Activated T-helper 1 cell treated with anti-CD3 and anti-CD28 coated beads, Interleukin-12 subunit alpha, Interleukin-12 subunit beta, Interleukin-2, Interleukin-4 antibody, amounts not matched to agents 30 ng/mL and 10 ng/mL and 1 ng/mL, durations not matched to agents 14 hours and 24 hours and 36 hours (primary cell): ENCODE measurements at places on chromosomes 5 and 9.

GRCh38 chr5:45038366-45038987 lies 229.7 kb downstream of the MRPS30 start:
- no peaks in the 10 kb centered on the region for H3K27me3 ChIP-seq
- H3K36me3 ChIP-seq, result no peaks in the 10 kb centered on the region
- no peak overlapping the region for H3K4me3 ChIP-seq

DNA sequence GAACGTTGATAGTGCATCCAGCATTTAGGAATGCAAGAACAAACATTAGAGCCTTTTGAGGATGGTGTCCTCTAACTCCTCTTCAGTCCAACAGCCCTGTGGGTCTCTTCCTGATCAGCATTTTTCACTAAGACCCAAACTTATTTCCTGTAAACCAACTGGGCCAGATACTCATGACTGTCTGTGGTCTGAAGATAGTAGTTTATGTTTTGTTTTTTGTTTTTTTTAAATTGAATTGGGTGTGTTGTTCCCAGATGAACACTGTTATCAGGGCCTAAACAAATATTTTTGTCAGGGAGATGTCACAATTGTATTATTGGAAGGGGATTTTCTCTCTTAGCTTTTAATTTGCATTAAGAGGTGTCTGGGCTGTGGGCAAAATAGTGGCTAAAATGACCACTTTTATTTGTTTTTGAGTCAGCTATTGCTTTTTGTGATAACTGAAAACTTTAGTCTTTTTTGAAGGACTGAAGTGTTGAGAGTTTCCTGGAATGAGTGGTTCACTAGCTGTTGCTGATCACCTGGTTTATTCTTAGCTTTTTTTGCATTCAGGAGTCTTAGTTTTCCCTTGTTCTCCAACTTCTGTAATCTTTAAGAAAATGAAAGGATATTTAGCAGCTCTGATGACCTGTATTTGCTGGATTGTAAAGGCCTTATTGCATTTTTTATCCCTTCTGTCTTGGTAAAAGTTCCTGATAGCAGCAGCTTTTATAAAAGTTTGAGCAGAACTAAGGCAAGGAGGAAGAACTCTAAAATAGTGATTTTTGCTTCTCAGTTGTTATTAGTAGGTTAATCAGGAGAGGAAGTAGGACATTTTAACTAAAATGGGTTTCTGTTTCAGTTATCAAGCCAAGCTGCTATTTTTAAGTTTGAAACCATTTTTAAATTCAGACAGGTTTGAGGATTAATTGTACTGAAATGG lies 5.5 kb downstream of the MAN2A1 start:
- no peaks in the 10 kb centered on the region for H3K27me3 ChIP-seq
- peak overlapping the region; percentile 35 for H3K27ac ChIP-seq
- H3K4me1 ChIP-seq, result peaks cover 82% of the 10 kb centered on the region
- peak overlapping the region; percentile 76 for H3K4me3 ChIP-seq

- no peak for DNase-seq
- no peaks in the 10 kb centered on the region for H3K36me3 ChIP-seq
- H3K4me1 ChIP-seq, result no peaks in the 10 kb centered on the region
- no peaks in the 10 kb centered on the region for H3K27me3 ChIP-seq
- H3K4me3 ChIP-seq, result no peak overlapping the region
These were observed 352.1 kb upstream of the IZUMO3 start for GRCh38 chr9:24897826-24898225.

DNA sequence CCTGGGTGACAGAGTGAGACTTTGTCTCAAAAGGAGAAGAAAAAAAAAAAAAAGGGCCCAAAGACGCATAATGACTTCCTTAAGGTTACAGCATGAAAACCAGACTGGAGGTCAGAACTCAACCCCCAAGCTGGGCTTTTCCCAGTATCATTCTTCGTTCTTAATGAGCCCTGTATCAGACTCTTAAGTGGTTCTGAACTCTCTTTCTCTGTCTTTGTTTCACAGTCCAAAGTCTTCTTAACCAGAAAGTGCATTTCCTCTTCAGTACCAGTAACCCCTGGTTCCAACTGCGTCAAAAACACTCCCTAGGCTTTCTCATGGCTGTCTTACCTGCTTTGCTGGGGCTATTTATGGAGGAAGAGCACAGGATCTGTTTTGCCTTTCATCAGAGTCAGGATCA lies 38.4 kb upstream of the SHB start:
- no peak for DNase-seq
- H3K4me3 ChIP-seq, result no peak overlapping the region
- H3K27ac ChIP-seq, result no peak overlapping the region

- no peaks in the 10 kb centered on the region for H3K36me3 ChIP-seq
- H3K27ac ChIP-seq, result no peak overlapping the region
- no peaks in the 10 kb centered on the region for H3K27me3 ChIP-seq
- no peaks in the 10 kb centered on the region for H3K4me1 ChIP-seq
- DNase-seq, result no peak
These were observed 130.1 kb upstream of the ZNF608 start for GRCh38 chr5:124876566-124876965.

DNA sequence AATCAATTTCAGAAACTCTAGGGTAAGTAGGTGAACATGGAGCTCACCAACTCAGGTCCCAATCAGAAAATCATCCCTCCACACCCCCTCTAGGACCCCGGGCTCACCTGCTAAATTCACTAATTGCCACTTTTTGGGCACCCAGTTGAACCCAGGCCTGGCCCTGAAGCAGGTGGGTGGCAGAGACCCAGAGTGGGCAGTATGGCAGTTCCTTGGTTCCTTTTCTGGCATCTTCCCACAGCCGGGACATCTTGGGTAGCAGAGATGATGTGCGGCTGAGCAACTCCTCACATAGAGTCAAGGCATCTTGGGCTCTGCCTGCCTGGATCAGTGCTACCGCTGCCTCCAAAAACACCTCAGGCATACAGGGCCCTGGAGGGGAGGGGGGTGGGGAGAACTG lies 2.9 kb upstream of the VCP start:
- peaks cover 41% of the 10 kb centered on the region for H3K36me3 ChIP-seq
- no peaks in the 10 kb centered on the region for H3K27me3 ChIP-seq
- peaks cover 51% of the 10 kb centered on the region for H3K4me1 ChIP-seq

GRCh38 chr9:116497095-116497890 lies 189.8 kb upstream of the TRIM32 start:
- H3K36me3 ChIP-seq, result no peaks in the 10 kb centered on the region
- H3K27ac ChIP-seq, result no peak overlapping the region
- H3K4me3 ChIP-seq, result no peak overlapping the region
- no peaks in the 10 kb centered on the region for H3K4me1 ChIP-seq

GRCh38 chr5:107517185-107518033 lies 153.3 kb downstream of the EFNA5 start:
- H3K27me3 ChIP-seq, result peaks cover 2% of the 10 kb centered on the region
- no peak for DNase-seq
- no peak overlapping the region for H3K27ac ChIP-seq

DNA sequence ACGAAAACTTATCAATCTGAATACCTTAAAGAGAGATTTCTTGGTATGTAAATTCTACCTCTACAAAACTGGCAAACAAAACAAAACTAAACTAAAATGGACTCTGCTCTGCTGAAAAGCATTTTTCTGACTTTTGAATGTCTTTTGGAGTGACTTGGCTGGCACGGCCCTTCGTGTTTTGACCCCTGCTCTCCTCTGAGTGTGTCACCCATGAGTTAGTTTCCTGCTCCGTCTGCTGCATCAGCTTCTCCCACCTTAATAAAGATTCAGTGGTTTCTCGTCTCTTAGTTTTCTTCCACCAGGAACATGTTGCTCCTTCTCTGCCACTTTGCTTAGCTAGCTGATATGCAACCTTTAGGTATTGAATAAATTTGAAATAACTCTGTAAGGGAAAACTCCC lies 1084.0 kb upstream of the CDH18 start:
- no peak overlapping the region for H3K27ac ChIP-seq
- no peak for DNase-seq
- H3K4me3 ChIP-seq, result no peak overlapping the region
- H3K4me1 ChIP-seq, result no peaks in the 10 kb centered on the region

DNA sequence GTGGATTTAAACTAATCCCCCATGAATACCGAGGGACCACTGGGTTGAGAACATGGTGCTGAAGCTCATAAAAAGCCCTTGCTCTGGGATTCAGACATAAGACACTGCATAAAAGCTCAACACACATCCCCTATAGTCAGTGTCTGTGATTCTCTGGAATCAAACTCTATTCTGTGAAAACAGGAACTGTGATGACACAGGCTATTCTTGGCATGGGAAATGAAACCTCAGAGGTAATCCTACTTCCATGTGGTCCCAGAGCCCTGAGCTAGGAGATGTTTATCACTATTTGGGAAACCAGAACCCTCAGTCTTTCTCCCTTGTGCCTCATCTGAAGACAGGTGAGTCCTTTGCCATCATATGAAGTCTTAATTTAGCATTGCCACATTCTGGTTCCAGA lies 135.4 kb upstream of the PRSS3 start:
- no peaks in the 10 kb centered on the region for H3K36me3 ChIP-seq
- DNase-seq, result no peak
- H3K27me3 ChIP-seq, result peaks cover 30% of the 10 kb centered on the region
- no peak overlapping the region for H3K4me3 ChIP-seq
- H3K27ac ChIP-seq, result no peak overlapping the region

- no peak overlapping the region for H3K4me3 ChIP-seq
- no peak overlapping the region for H3K27ac ChIP-seq
- H3K4me1 ChIP-seq, result no peaks in the 10 kb centered on the region
- no peaks in the 10 kb centered on the region for H3K27me3 ChIP-seq
These were observed 30.9 kb upstream of the SREK1 start for GRCh38 chr5:66113160-66113559.

- no peak overlapping the region for H3K27ac ChIP-seq
- H3K4me3 ChIP-seq, result no peak overlapping the region
- no peaks in the 10 kb centered on the region for H3K4me1 ChIP-seq
These were observed 59.6 kb upstream of the ADAMTS19 start for GRCh38 chr5:129400395-129400983.

- no peak overlapping the region for H3K27ac ChIP-seq
- H3K36me3 ChIP-seq, result no peaks in the 10 kb centered on the region
- DNase-seq, result no peak
- no peaks in the 10 kb centered on the region for H3K4me1 ChIP-seq
These were observed 106.9 kb downstream of the SPOCK1 start for GRCh38 chr5:137392261-137392660.

- no peaks in the 10 kb centered on the region for H3K4me1 ChIP-seq
- no peak overlapping the region for H3K27ac ChIP-seq
- no peaks in the 10 kb centered on the region for H3K36me3 ChIP-seq
- DNase-seq, result no peak
- H3K27me3 ChIP-seq, result no peaks in the 10 kb centered on the region
These were observed 732.2 kb upstream of the ZNF608 start for GRCh38 chr5:125478599-125478998.

- no peak for DNase-seq
- H3K36me3 ChIP-seq, result no peaks in the 10 kb centered on the region
- no peak overlapping the region for H3K4me3 ChIP-seq
- no peaks in the 10 kb centered on the region for H3K27me3 ChIP-seq
These were observed 290.8 kb downstream of the DNAH5 start for GRCh38 chr5:13653709-13654108.

DNA sequence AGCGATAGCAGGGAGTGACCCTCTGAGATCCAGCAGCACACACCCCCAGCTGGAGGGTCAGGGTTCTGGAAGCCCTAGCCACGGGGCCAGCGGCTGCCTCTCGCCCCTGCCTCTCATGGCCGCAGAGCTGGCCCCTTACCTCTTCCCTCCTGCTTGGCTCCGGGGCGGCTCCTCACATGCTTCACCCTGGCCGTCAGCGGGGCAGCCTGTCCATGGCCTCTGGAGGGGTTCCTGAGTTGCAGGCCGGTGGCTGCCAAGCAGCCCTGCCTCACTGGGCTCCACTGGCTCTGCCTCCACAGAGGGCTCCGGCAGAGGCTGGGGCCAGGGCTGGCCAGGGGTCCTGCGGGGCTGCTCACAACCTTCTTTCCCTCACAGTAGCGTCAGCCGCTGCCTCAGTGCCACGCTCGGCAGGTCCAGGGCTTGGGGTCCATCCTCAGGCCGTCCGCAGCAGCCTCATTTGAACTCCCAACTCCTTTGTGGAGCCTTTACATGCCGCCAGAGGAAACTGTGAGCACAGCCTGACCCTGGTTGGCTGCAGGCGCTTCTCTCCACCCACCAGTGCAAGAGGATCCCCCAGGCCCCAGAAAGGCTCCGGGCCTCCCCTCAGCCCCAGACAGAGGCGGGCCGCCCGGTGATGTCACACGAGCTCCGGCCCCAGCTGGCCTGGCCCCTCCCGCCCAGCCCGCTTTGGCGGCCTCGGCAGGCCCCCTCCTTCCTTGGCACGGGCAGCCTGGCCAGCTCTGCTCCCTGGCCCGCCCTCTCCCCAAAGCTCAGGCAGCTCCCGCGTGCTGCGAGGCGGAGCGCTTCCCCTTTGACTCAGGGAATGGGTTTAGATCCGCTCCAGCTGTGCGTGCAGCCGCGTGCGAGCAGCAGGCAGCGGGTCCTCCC lies at the start of gene ANGPTL2:
Gene ANGPTL2, minus strand, starts transcription at position 460 of the 888 bp plus-strand sequence. CDS start 13,904 bp downstream, outside the sequence.
- DNase-seq, result no peak
- no peak within 1 kb of the TSS for H3K4me3 ChIP-seq
- peaks cover under 1% of the 10 kb centered on the region for H3K4me1 ChIP-seq
- no peaks in the 10 kb centered on the region for H3K36me3 ChIP-seq

- peaks cover 6% of the 10 kb centered on the region for H3K4me1 ChIP-seq
- no peaks in the 10 kb centered on the region for H3K27me3 ChIP-seq
- peaks cover 38% of the 10 kb centered on the region for H3K36me3 ChIP-seq
- no peak for DNase-seq
These were observed 131.9 kb downstream of the CDK5RAP2 start for GRCh38 chr9:120447959-120448500.

- peaks cover 11% of the 10 kb centered on the region for H3K27me3 ChIP-seq
- no peak for DNase-seq
- no peak overlapping the region for H3K27ac ChIP-seq
- H3K36me3 ChIP-seq, result peaks cover 3% of the 10 kb centered on the region
- H3K4me1 ChIP-seq, result peaks cover 10% of the 10 kb centered on the region
These were observed 122.3 kb downstream of the MAST4 start for GRCh38 chr5:66718374-66719002.

- no peak overlapping the region for H3K4me3 ChIP-seq
- no peaks in the 10 kb centered on the region for H3K4me1 ChIP-seq
- H3K36me3 ChIP-seq, result no peaks in the 10 kb centered on the region
- H3K27me3 ChIP-seq, result no peaks in the 10 kb centered on the region
These were observed 376.0 kb upstream of the IRX2 start for GRCh38 chr5:3127423-3127911.

DNA sequence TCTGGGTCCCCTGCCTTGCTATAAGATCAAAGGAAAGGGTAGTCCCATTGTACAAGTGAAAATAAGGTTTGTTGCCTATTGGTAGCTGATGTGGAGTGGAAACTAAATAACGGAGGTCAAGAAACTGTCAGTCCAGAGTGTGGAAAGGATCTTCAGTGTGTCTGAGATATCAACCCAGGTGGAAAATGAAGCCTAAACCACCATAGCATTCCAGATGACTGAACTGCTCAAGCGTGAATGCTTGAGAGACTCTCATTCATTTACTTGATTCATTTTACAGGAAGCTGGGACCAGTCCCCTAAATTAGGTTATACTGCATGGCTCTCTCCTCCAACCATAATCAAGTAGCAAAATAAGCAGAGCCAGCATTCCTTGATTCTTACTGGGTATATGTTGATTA lies 116.0 kb upstream of the SLC28A3 start:
- no peak for DNase-seq
- no peaks in the 10 kb centered on the region for H3K36me3 ChIP-seq
- no peak overlapping the region for H3K27ac ChIP-seq
- no peak overlapping the region for H3K4me3 ChIP-seq
- no peaks in the 10 kb centered on the region for H3K27me3 ChIP-seq

- H3K4me3 ChIP-seq, result no peak overlapping the region
- no peaks in the 10 kb centered on the region for H3K4me1 ChIP-seq
- H3K27ac ChIP-seq, result no peak overlapping the region
- DNase-seq, result no peak
These were observed 31.0 kb downstream of the MEIKIN start for GRCh38 chr5:131914472-131914871.
